ENCODE measurements at places on chromosomes 5 and 9. TPM values are rescaled to one million over a fixed set of nuclear protein-coding genes. Genes with fewer than 3 reads are reported as not detected.

The SPAAR gene
- total RNA-seq, result not detected

The SLC6A3 gene
- total RNA-seq, result not detected

DNA sequence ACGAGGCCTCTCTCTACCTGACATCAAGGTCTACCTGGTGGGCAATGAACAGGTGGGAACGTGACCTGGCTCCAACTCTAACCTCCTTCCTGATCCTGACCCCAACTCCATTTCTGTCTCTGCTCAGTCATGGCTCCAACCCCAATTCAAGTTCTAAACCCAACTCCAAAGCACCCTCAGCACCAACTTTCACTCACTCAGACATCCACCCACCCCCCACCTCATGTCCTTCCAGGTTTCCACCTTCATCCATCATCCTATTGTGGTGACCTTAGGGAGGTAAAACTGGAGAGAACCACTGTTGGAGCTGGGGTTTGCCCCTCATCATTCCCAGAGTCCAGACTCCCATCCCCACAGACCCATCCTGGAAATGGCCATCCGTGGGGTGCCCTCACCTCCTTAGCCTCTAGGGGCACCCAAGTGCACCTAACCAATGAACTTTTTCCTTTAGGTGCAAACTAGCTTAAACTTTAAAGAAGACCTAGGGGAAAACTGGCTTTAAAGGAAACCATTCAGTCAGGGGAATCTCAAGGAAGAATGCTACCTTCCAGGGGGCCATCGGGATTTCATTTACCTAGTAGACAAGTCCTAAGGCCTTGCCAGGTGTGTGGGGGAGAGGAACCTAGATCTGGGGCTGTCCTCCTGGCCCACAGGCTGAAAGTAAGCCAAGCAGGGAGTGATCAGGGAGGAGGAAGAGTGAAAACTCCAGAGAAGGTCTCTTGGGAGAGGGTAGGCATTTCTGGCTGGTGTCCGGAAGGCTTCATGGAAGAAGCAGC, 11.3 kb downstream of the RGS14 start:
- DNase-seq, result peak; percentile 41

DNA sequence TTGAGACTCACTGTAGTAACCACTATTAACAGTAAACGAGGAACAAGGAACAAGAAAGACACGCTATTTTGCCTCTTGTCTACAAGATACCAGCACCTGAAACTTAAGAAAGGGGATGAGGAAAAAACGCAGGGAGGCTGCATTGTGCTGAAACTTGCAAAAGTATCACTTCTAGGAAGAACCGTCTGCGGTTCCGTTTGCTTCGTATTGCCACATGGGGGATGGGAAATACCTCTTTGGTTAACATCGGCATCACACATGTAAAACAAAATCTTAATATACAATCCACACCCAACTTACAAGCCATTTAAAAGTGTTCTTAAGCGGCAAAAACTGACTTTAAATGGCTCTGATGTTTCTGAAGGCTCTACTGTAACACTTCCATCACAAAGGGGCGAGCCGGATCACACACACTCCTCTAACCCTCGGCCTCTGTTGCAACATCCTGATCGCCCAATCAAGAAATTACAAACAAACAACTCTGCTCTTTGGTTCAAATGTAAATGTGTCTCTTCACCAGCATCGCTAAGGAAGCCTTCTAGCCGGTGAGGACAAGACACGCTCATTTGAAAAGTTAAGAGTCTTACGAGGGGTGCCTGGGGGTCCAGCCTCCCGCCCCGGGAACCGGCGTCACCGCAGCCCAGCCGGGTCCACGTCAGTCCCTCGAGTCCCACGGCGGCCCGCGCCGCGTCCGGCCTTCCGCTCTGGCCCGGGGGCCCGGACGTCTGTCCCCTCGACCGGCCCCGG, 621 bp downstream of the SEC16A start:
- DNase-seq, result peak; percentile 35

- DNase-seq, result no peak
These were observed 68.5 kb downstream of the TRPC7 start for GRCh38 chr5:136296846-136297245.

- DNase-seq, result peak; percentile 63
These were observed 13.6 kb downstream of the UBE2D2 start for GRCh38 chr5:139574641-139575312.

DNA sequence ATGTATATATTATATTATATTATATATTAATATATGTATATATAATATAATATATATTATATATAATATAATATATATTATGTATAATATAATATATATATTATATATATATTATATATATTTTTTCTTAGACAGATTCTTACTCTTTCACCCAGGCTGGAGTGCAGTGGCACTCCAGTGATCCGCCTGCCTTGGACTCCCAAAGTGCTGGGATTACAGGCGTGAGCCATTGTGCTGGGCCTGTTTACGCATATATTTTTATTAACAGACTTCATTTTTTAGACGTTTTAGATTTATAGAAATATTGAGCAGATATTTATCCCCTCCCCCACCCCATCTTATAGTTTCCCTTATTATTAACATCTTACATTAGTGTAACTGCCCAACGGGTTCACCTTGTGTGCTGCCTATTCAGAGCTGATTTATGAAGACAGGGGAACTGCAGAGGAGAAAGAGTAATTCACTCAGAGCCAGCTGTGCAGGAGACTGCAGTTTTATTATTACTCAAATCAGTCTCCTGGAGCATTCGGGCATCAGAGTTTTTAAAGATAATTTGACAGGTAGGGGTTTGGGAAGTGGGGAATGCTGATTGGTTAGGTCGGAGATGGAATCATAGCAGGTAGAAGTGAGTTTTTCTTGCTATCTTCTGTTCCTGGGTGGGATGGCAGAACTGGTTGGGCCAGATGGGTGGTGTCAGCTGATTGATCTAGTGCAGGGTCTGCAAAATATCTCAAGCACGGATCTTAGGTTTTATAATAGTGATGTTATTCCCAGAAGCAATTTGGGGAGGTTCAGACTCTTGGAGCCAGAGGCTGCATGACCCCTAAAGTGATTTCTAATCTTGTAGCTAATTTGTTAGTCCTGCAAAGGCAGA, 93.4 kb downstream of the UNC13B start:
- DNase-seq, result no peak

DNA sequence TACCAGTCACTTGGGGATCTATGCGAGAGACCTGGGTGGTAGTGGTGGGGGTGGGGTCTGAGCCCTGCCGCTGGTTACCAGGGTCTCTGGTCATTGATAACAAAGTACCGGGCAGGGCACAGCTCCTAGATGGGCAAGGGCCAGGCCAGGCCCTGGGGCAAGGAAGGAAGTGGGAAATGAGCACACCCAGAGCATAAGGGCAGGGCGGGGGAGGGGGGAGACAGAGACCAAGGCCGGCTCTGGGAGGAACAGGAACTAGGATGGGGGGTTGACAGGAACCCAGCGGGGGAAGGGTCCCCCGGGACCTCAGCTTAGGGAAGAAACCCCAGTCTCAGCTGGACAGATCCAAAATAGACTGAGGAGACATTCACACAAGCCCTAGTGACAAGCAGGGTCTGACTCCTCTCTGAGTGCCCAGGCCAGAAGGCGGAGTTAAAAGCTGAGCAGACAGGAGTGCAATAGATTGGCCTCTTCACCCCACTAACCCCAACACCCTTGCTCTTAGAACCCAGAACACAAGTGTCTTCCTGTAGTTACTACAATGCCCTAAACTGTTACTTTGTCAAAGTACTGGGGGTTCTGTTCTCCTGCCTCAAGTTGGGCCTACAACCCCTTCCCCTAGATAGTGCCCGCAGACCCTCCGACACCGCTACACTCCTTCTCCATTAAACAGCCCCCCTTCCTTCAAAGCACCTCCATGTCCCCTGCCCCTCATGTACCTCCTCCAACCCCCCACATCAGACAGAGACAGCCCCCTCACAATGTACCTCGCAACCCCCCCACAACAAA, 628 bp downstream of the ATOSB start:
- DNase-seq, result peak; percentile 65

The SOX30 gene
- not detected for total RNA-seq

DNA sequence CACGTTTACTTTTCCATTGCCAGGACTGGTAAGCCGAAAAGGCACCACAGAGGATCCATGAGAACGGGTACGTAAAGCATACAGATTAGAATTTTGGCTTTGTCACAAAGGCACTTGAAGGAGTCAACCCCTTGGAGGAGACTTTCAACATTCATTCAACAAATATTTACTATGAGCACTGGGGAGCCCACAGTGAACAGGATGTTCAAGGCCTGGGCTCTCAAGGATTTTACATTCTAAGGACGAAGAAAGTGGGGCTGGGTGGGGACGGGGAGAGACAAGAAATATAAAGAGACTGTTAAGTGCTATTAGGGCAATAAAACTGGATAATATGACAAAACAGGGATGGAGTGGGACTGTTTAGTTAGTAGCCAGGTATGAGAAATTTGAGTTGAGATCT, 66.0 kb downstream of the KLF4 start:
- DNase-seq, result no peak

DNA sequence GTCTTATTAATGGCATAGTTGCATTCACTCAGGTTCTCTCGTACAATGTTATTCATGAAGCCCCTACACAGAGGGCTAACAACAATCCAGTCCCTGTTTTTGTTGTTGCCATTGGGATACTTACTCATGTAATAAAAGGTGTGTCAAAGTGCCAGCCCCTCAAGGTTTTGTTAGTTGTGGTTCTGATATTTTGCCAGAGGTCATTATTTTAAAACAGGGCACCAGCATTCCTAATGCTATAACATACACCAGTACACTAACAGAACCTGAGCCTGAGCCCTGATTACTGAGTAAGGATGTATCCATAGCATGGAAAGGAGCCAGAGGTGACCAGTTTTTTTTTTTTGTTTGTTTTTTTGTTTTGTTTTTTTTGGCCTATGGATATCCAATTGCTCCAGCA, 50.2 kb downstream of the SMC2 start:
- no peak for DNase-seq

DNA sequence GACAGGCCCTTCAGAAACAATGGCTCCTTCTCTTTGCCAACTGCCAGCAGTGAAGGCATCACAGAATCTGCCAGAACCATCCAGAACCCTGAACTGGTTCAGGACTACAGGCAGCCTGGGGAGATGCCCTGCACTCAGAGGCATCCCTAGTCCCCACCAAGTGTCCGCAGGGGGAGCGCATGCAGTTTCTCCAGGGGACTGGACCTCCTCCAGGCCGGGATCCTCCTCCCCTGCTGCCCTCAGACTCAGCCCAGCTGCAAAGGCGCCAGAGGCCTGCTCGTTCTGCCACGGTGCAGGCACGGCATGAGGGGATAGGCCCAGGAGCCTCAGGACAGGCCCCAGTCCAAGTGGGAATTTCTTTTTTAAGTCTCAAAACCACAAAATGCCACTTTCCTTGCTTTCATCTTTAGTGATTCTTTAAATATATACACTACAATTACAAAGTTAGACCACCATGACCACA, 72.0 kb downstream of the SEMA4D start:
- no peak for DNase-seq

DNA sequence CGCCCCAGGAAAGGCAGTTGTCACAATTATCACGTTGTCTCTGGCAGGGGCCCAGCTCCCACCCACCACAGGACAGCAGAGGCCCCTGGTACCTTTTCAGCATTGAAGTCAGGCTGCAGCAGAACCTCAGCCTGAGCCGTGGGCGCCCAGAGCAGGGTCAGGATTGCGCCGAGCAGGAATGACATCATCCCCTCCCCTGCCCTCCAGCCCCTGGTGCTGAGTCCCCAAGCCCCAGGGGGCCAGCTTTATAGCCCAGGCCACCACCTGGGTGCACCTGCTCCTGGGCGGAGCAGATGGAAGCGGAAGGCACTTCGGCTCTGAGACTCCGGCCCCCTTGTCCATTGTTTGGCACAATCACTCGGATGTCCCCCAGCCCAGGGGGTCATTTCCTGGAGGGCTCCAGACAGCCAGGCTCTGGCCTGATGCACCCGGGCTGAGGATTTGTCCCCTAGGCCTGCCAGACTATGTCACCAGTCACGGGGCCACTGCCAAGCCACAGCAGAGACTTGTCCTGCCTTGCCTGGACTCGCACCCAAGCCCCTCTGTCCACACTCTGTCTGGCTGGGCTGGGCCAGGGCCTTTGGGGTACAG, at the start of gene LCN15:
Gene LCN15, minus strand, starts transcription at position 218 of the 591 bp plus-strand sequence. Its CDS starts 30 bp downstream, at position 188.
- no peak for DNase-seq

All from SK-MEL-5 (cell line).